Left lung (tissue), 14 donors: ENCODE measurements at places on chromosomes 3 and 15. TPM values are rescaled to one million over a fixed set of nuclear protein-coding genes. Genes with fewer than 3 reads are reported as not detected.
A peak's percentile ranks its signal among the peaks of the same experiment; 100 is the strongest.

The GOLGA6A gene
- 0.56 TPM for polyA plus RNA-seq

The UBL7 gene
- 68.3 TPM for polyA plus RNA-seq

The ZNF620 gene
- polyA plus RNA-seq, result 10.5 TPM

The MYLK gene
- 463 TPM for polyA plus RNA-seq

The HEG1 gene
- 51.5 TPM for polyA plus RNA-seq

The GRM7 gene
- polyA plus RNA-seq, result 0.31 TPM

DNA sequence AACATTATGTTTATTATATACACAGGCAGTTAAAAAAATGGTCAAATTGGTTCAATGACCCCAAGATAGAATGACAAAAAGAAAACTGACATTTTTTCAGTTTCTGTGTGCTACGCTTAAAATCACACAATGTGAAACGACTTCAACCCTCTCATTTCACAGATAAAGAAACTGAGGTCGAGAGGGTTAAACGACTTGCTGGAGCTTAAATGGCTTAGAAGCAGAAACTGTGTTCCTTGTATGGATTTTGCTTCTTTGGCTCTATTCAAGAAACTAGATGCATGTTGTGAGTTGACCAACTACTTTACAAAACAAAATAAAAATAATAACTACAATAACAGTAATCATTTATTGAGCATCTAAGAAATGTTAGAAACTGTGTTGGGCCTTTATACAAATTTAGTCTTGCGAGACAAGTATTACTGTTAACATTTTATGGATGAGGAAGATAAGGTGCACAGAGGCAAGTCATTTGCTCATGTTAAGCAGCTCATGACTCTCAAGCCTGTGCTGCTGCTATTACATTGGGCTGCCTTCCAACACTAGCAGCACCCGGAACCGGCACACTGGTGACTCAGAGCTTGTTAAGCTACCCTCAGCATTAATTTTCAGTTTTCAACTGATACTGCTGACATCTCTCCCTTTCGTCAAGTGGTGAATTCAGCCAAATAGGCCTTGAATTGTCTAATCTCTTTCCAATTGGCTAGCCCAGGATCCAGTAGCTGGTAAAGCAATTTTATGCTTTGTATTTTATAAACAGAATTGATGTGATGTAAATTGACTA, 487.6 kb downstream of the NAALADL2 start:
- no peaks in the 10 kb centered on the region for H3K4me1 ChIP-seq
- H3K27ac ChIP-seq, result no peak overlapping the region
- H3K4me3 ChIP-seq, result no peak overlapping the region
- no peaks in the 10 kb centered on the region for H3K36me3 ChIP-seq
- DNase-seq, result peak; percentile 62

DNA sequence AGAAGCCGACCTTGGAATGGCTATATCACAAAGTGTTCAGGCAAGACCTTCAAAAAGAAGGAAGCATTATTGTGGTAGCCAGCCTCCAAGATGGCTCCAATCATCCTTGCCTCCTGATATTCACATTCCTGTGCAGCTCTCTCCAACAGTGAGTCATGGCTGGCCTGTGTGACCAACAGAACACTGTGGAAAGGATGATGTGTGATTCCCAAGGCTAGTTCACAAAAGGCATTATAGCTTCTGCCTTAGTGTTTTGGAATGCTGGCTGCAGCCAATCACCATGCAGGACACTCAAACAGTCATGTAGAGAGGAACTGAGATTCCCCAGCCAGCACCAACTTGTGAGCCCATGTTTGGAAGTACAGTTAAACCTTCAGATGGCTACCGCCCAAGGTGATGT, 102.6 kb downstream of the EFL1 start:
- H3K27me3 ChIP-seq, result no peaks in the 10 kb centered on the region
- no peak overlapping the region for H3K4me3 ChIP-seq
- no peaks in the 10 kb centered on the region for H3K4me1 ChIP-seq
- H3K27ac ChIP-seq, result no peak overlapping the region

GRCh38 chr3:148202386-148202785, 495.3 kb upstream of the AGTR1 start:
- no peak overlapping the region for H3K27ac ChIP-seq
- H3K4me3 ChIP-seq, result no peak overlapping the region
- no peaks in the 10 kb centered on the region for H3K36me3 ChIP-seq
- DNase-seq, result no peak
- H3K4me1 ChIP-seq, result no peaks in the 10 kb centered on the region

DNA sequence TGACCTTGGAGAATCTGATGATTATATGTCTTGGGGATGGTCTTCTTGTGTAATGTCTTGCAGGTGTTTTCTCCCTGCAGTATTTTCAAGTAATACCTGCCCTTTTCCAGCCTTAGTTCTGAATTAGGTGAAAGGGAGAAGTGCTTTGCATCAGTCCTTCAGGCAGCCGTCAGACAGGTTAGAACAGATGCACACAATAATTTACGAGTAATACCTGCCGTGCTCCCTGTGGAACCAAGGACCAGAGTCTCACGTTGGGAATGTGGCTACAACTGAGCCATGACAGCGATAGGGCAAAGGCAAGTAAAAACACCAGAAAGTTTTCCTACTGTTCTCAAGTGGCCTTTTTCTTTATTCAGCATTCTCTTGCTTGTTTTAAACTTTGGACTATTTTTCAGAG, 69.1 kb downstream of the CHCHD6 start:
- H3K36me3 ChIP-seq, result no peaks in the 10 kb centered on the region
- no peak overlapping the region for H3K27ac ChIP-seq
- no peaks in the 10 kb centered on the region for H3K27me3 ChIP-seq
- no peak for DNase-seq
- H3K4me3 ChIP-seq, result no peak overlapping the region

- H3K36me3 ChIP-seq, result no peaks in the 10 kb centered on the region
- H3K27ac ChIP-seq, result no peak overlapping the region
- H3K4me1 ChIP-seq, result no peaks in the 10 kb centered on the region
- H3K4me3 ChIP-seq, result no peak overlapping the region
- H3K27me3 ChIP-seq, result no peaks in the 10 kb centered on the region
- no peak for DNase-seq
Measured at GRCh38 chr3:56894881-56895431, 93.2 kb upstream of the ARHGEF3 start.

DNA sequence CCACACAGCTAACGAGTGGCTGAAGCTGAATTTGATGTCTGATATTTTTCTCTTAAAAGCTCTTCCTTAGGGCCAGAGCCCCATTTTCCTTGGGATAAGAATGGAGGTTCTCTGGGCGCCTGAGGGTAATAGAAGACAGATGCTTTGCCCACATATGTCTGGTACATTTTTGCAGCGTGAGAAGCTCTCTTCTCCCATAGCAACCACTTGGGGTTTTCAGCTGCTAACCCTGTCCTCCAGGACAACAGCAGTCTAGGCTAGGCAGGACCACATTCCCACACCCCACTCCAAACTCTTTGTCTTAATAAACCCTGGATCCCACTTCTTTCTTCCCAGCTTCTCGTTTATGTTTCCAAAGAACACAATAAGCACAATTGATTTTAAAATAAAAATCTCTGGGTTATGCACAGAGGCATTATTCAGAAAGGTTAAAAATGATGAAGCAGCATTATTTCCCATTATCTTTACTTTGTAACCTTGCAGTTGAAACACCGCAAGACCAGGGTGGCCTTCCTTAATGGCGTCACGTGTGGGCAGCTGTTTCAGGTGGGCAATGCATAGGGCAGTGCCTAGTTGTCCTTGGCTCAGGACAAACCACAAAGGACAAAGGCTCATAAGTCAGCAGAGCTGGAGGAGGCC, 56.5 kb upstream of the NTRK3 start:
- no peak overlapping the region for H3K4me3 ChIP-seq
- H3K27me3 ChIP-seq, result no peaks in the 10 kb centered on the region
- no peaks in the 10 kb centered on the region for H3K4me1 ChIP-seq
- no peaks in the 10 kb centered on the region for H3K36me3 ChIP-seq
- no peak for DNase-seq

GRCh38 chr3:100891033-100891432, 102.2 kb downstream of the ABI3BP start:
- H3K27ac ChIP-seq, result no peak overlapping the region
- no peak overlapping the region for H3K4me3 ChIP-seq
- H3K36me3 ChIP-seq, result no peaks in the 10 kb centered on the region
- no peaks in the 10 kb centered on the region for H3K4me1 ChIP-seq
- DNase-seq, result no peak

GRCh38 chr3:160790726-160791125, 34.7 kb downstream of the PPM1L start:
- H3K36me3 ChIP-seq, result no peaks in the 10 kb centered on the region
- no peaks in the 10 kb centered on the region for H3K27me3 ChIP-seq
- H3K4me1 ChIP-seq, result no peaks in the 10 kb centered on the region
- no peak overlapping the region for H3K27ac ChIP-seq
- H3K4me3 ChIP-seq, result no peak overlapping the region

- H3K27me3 ChIP-seq, result no peaks in the 10 kb centered on the region
- H3K4me3 ChIP-seq, result no peak overlapping the region
- DNase-seq, result peak; percentile 38
Measured at GRCh38 chr3:13234666-13235065, 161.4 kb upstream of the IQSEC1 start.

DNA sequence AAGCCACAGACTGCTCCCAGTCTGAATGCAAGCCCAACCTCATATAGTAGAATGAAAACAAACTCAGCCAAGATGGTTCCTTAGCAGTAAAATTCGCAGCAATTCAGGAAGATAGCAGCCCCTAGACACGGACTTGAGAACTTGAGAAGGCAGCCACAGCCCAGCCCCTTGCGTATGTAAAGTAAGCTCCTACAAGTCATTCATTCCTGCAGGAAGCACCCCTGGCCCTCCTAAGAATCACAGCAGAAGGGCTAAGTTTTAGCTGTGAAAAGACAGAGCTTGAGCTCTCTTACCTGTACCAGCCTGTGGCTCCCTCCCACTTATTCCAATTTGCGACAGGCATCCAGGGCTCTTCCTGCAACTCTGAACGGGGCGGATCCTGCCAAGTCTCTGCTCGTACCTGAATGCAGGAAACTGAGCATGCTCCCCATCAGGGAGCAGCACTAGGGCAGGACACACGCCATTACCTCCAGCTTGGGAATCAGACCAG, 136.4 kb downstream of the MAGI1 start:
- DNase-seq, result no peak
- no peaks in the 10 kb centered on the region for H3K36me3 ChIP-seq
- no peak overlapping the region for H3K4me3 ChIP-seq
- no peaks in the 10 kb centered on the region for H3K27me3 ChIP-seq
- no peak overlapping the region for H3K27ac ChIP-seq

- no peak overlapping the region for H3K4me3 ChIP-seq
- no peak overlapping the region for H3K27ac ChIP-seq
- DNase-seq, result no peak
- H3K4me1 ChIP-seq, result no peaks in the 10 kb centered on the region
Measured at GRCh38 chr3:180420016-180420415, 181.9 kb upstream of the TTC14 start.

DNA sequence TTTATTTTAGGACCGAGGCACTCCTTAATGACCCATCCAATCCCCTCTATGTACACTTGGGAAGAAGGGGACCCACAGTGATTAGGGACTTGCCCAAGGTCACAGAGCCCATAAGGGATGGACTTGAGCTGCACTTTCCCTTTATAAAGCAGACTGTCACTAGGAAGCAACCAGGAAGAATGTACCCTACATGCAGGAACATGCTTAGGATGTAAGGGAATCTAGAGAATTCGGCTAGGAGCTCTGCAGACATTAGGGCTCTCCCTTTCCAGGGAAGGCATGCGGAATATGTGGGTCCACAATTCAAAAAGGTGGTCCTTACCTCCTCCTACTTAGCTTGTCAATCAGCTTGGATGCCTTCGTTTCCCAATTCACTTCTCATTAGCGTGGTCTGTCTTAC, 78.7 kb downstream of the TMEM266 start:
- no peak overlapping the region for H3K27ac ChIP-seq
- H3K27me3 ChIP-seq, result no peaks in the 10 kb centered on the region
- H3K4me3 ChIP-seq, result no peak overlapping the region
- no peak for DNase-seq
- no peaks in the 10 kb centered on the region for H3K36me3 ChIP-seq
- peaks cover 3% of the 10 kb centered on the region for H3K4me1 ChIP-seq

- H3K36me3 ChIP-seq, result no peaks in the 10 kb centered on the region
- H3K4me3 ChIP-seq, result no peak overlapping the region
- no peak overlapping the region for H3K27ac ChIP-seq
- no peaks in the 10 kb centered on the region for H3K4me1 ChIP-seq
- DNase-seq, result no peak
Measured at GRCh38 chr15:26359855-26360254, 413.0 kb downstream of the GABRB3 start.

GRCh38 chr3:149468504-149469212, 5.8 kb upstream of the TM4SF4 start:
- no peaks in the 10 kb centered on the region for H3K27me3 ChIP-seq
- no peak overlapping the region for H3K4me3 ChIP-seq
- H3K27ac ChIP-seq, result no peak overlapping the region
- DNase-seq, result no peak
- H3K36me3 ChIP-seq, result no peaks in the 10 kb centered on the region

- H3K4me3 ChIP-seq, result no peak overlapping the region
- H3K27me3 ChIP-seq, result no peaks in the 10 kb centered on the region
- DNase-seq, result no peak
Measured at GRCh38 chr15:31148297-31149087, 47.0 kb upstream of the TRPM1 start.

DNA sequence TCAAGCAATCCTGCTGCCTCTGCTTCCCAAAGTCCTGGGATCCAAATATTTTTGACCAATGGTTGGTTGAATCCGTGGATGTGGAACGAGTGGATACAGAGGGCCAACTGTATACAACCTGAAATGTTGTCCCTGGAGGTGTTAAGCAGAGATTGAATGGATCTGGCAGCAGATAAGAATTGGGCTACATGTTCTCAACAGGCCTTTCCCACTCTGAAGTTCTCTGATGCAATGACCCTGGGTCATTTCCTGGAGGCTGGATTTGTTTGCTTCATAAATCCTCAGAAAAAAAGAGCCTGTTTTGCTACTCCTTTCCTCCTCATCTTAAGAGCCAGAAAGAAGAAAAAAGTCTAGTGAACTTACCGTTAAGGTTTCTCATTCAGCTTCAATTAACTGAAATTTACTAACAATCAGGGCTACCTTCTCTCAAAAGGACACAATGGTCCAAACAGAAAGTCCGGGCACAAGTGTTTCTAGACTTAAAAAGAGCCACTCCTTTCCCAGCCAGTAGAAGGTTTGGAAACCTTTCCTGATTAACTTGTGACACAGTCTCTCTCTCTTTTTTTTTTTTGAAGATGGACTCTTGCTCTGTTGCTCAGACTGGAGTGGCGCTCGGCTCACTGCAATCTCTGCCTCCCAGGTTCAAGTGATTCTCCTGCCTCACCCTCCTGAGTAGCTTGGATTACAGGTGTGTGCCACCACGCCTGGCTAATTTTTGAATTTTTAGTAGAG, 6.5 kb downstream of the ARHGEF3 start:
- peak overlapping the region; percentile 70 for H3K27ac ChIP-seq
- DNase-seq, result no peak
- no peak overlapping the region for H3K4me3 ChIP-seq
